ENCODE measurements at places on chromosomes 11 and 22. TPM values are rescaled to one million over a fixed set of nuclear protein-coding genes. Genes with fewer than 3 reads are reported as not detected.

CARD18 gene
- total RNA-seq: not detected

CSNK2A3 gene
- 2.2 TPM for total RNA-seq

GP1BB gene
- total RNA-seq: 0.15 TPM

MPZL3 gene
- 83.9 TPM for total RNA-seq

GGT1 gene
- 40.5 TPM for total RNA-seq

DNAJB7 gene
- not detected for total RNA-seq

CCDC157 gene
- total RNA-seq: 2.1 TPM

MYEOV gene
- not detected for total RNA-seq

FERMT3 gene
- 223 TPM for total RNA-seq

SERHL2 gene
- total RNA-seq: 1.3 TPM

OR52A1 gene
- total RNA-seq: not detected

IRF7 gene
- total RNA-seq: 9.5 TPM

PHETA2 gene
- total RNA-seq: 3.2 TPM

SMTNL1 gene
- not detected for total RNA-seq

MRTFA gene
- 35.3 TPM for total RNA-seq

APOBEC3A gene
- total RNA-seq: not detected

COMMD9 gene
- total RNA-seq: 55.2 TPM

SLC37A4 gene
- total RNA-seq: 30.4 TPM

CCDC89 gene
- total RNA-seq: not detected

MMP8 gene
- not detected for total RNA-seq

RFPL2 gene
- 0.10 TPM for total RNA-seq

GAS2 gene
- total RNA-seq: 2.2 TPM

HTATIP2 gene
- total RNA-seq: 54.6 TPM

CCDC87 gene
- 0.21 TPM for total RNA-seq

MS4A14 gene
- total RNA-seq: not detected

OR51E2 gene
- not detected for total RNA-seq

MLC1 gene
- 0.32 TPM for total RNA-seq

ACRV1 gene
- total RNA-seq: not detected

DGCR6 gene
- total RNA-seq: 1.4 TPM

DGAT2 gene
- total RNA-seq: 4.9 TPM

C11orf52 gene
- not detected for total RNA-seq

TRPM5 gene
- total RNA-seq: not detected

AMBRA1 gene
- 28.7 TPM for total RNA-seq

PHOX2A gene
- total RNA-seq: not detected

KLHDC7B gene
- total RNA-seq: 6.1 TPM

GDPD4 gene
- not detected for total RNA-seq

NUMA1 gene
- 103 TPM for total RNA-seq

FAM83F gene
- total RNA-seq: 0.42 TPM

MIOX gene
- 0.42 TPM for total RNA-seq

METTL15 gene
- total RNA-seq: 16.7 TPM

FOLH1 gene
- total RNA-seq: not detected

RAB39A gene
- 0.23 TPM for total RNA-seq

STT3A gene
- total RNA-seq: 151 TPM

PDE3B gene
- total RNA-seq: 39.1 TPM

SCGB2A2 gene
- total RNA-seq: not detected

IGLL1 gene
- not detected for total RNA-seq

POU2AF3 gene
- not detected for total RNA-seq

LINC01488 gene
- total RNA-seq: not detected

Data from activated CD8-positive, alpha-beta memory T cell treated with anti-CD3 and anti-CD28 coated beads for 36 hours (primary cell).